ENCODE measurements at places on chromosomes 16 and 17. TPM values are rescaled to one million over a fixed set of nuclear protein-coding genes. Genes with fewer than 3 reads are reported as not detected.

Gene LGALS9B
- total RNA-seq: 0.94 TPM

- DNase-seq: no peak
- no peaks in the 10 kb centered on the region for H3K27me3 ChIP-seq
- H3K36me3 ChIP-seq: no peaks in the 10 kb centered on the region
- H3K4me3 ChIP-seq: no peak overlapping the region
Observed at GRCh38 chr17:60067871-60068270, 10.8 kb downstream of the HEATR6 start.

GRCh38 chr17:72684405-72685020 lies 408.0 kb downstream of the SLC39A11 start:
- no peaks in the 10 kb centered on the region for H3K36me3 ChIP-seq
- DNase-seq: no peak
- peak overlapping the region; percentile 20 for H3K27ac ChIP-seq
- no peak overlapping the region for H3K4me3 ChIP-seq
- H3K27me3 ChIP-seq: no peaks in the 10 kb centered on the region

Gene SLC35G6
- not detected for total RNA-seq

GRCh38 chr17:82219083-82219482 lies 6.4 kb upstream of the CCDC57 start:
- H3K27me3 ChIP-seq: no peaks in the 10 kb centered on the region
- peaks cover 93% of the 10 kb centered on the region for H3K4me1 ChIP-seq
- peak overlapping the region; percentile 30 for H3K4me3 ChIP-seq

DNA sequence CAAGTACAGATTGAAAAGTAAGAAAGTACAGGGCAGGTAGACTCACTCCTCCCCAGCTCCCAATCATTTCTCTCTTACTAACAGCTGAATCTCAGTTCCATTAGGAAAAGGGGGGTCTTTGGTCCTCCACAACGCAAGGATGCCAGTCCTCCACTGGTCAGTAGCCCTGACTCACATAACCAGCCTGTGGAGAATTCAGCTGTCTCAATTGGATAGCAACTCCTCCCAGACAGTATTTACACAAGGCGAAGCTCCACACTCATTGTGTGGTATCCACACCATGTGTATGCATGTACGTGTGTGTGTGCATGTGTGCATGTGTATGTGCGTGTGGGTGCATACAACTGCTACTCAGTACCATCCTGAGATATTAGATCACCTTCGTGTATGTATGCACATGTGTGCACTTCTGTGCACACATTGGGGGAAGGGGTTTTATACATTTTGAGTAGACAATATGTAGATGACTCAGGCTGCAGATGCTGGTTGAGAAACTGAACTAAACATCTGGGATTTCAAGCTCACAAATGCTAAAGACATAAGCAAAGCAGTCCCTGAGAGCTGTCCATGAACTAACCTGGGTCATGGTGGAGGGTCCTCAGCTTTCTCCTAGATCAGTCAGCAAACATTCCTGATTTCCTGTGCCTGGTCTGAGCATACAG lies 240.1 kb downstream of the SLC39A11 start:
- H3K4me1 ChIP-seq: no peaks in the 10 kb centered on the region
- H3K4me3 ChIP-seq: no peak overlapping the region
- no peak for DNase-seq
- no peaks in the 10 kb centered on the region for H3K27me3 ChIP-seq
- H3K36me3 ChIP-seq: no peaks in the 10 kb centered on the region

DNA sequence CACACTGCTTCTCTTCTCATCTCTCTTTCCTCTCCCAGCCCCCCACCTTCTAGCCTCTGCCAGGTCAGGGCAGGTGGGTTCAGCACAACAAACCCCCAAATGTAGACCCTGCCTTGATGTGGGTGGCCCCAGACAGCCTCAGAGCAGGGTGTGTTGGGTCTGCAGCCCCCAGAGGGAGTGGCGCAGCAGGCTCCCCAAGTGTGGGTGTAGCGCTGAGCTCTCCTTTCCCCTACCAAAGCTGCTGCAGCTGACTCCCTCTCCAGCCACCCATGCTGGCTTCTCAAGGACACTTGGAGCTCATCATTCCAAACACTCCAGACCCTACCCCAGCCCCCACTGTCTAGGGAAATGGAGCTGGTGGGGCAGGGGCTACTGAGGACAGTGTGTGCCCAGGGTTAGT lies 27.3 kb downstream of the NLRC3 start:
- DNase-seq: no peak
- H3K4me1 ChIP-seq: no peaks in the 10 kb centered on the region

Gene HS3ST4
- total RNA-seq: not detected

DNA sequence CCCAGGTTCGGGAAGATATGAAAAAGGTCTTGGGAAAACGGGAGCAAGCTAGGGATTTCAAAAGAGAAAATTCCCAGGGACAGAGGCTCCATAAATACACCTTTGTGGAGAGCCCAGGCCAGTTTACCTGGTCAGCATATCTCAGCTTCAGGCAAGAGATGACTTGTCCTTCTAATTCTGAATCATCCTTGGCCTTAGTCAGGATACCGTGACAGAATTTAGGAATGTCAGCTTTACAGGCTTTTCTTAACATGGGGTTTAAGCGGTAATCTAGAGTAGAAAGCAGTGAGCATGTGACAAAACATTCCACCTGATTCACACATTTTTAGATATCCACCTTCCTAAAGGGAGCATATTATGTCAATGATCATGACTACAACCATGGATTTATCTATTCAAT lies 41.1 kb upstream of the CLEC18B start:
- peaks cover 100% of the 10 kb centered on the region for H3K36me3 ChIP-seq
- no peak overlapping the region for H3K27ac ChIP-seq
- DNase-seq: no peak

GRCh38 chr17:562174-562573 lies 152.5 kb downstream of the VPS53 start:
- H3K36me3 ChIP-seq: peaks cover 59% of the 10 kb centered on the region
- H3K4me3 ChIP-seq: no peak overlapping the region
- H3K27me3 ChIP-seq: no peaks in the 10 kb centered on the region
- H3K27ac ChIP-seq: no peak overlapping the region

GRCh38 chr16:68190081-68190480 lies 45.8 kb downstream of the ESRP2 start:
- no peak overlapping the region for H3K27ac ChIP-seq
- H3K4me1 ChIP-seq: no peaks in the 10 kb centered on the region
- peaks cover 80% of the 10 kb centered on the region for H3K36me3 ChIP-seq
- no peaks in the 10 kb centered on the region for H3K27me3 ChIP-seq
- H3K4me3 ChIP-seq: no peak overlapping the region

- DNase-seq: no peak
- no peaks in the 10 kb centered on the region for H3K27me3 ChIP-seq
- H3K27ac ChIP-seq: peak overlapping the region; percentile 77
- no peaks in the 10 kb centered on the region for H3K36me3 ChIP-seq
- H3K4me1 ChIP-seq: peaks cover 35% of the 10 kb centered on the region
Observed at GRCh38 chr17:81328978-81329926, 34.1 kb upstream of the SLC38A10 start.

Gene SDR42E2
- total RNA-seq: 0.10 TPM

GRCh38 chr16:17362183-17362582 lies 108.6 kb downstream of the XYLT1 start:
- H3K27ac ChIP-seq: no peak overlapping the region
- H3K27me3 ChIP-seq: no peaks in the 10 kb centered on the region
- no peaks in the 10 kb centered on the region for H3K36me3 ChIP-seq
- no peak overlapping the region for H3K4me3 ChIP-seq

DNA sequence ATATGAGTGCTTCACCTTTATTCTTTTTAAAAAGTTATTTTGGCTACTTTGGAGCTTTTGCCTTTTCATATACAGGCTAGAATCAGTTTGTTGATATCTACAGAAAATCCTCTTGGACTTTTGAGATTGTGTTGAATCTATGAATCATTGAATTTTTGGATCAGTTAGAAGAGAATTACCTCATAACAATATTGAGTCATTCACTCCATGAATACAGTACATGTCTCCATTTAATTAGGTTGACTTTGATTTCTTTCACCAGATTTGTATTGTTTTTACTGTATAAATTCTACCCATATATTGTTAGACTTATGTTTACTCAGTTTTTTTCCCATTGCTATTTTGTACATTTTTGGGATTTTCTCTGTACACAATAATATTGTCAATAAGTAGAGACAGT lies 54.4 kb downstream of the TAOK1 start:
- no peak overlapping the region for H3K4me3 ChIP-seq
- DNase-seq: no peak
- H3K4me1 ChIP-seq: peaks cover 16% of the 10 kb centered on the region
- H3K36me3 ChIP-seq: peaks cover 11% of the 10 kb centered on the region
- H3K27me3 ChIP-seq: no peaks in the 10 kb centered on the region

GRCh38 chr17:76909971-76910760 lies 42.0 kb downstream of the MGAT5B start:
- no peaks in the 10 kb centered on the region for H3K4me1 ChIP-seq
- no peak overlapping the region for H3K4me3 ChIP-seq
- no peak overlapping the region for H3K27ac ChIP-seq

Gene TLE7
- total RNA-seq: not detected

- H3K27ac ChIP-seq: no peak overlapping the region
- H3K27me3 ChIP-seq: no peaks in the 10 kb centered on the region
- H3K4me1 ChIP-seq: no peaks in the 10 kb centered on the region
- no peak for DNase-seq
- H3K36me3 ChIP-seq: no peaks in the 10 kb centered on the region
Observed at GRCh38 chr17:74181341-74181740, 22.1 kb upstream of the RPL38 start.

Gene LGALS9
- 149 TPM for total RNA-seq

DNA sequence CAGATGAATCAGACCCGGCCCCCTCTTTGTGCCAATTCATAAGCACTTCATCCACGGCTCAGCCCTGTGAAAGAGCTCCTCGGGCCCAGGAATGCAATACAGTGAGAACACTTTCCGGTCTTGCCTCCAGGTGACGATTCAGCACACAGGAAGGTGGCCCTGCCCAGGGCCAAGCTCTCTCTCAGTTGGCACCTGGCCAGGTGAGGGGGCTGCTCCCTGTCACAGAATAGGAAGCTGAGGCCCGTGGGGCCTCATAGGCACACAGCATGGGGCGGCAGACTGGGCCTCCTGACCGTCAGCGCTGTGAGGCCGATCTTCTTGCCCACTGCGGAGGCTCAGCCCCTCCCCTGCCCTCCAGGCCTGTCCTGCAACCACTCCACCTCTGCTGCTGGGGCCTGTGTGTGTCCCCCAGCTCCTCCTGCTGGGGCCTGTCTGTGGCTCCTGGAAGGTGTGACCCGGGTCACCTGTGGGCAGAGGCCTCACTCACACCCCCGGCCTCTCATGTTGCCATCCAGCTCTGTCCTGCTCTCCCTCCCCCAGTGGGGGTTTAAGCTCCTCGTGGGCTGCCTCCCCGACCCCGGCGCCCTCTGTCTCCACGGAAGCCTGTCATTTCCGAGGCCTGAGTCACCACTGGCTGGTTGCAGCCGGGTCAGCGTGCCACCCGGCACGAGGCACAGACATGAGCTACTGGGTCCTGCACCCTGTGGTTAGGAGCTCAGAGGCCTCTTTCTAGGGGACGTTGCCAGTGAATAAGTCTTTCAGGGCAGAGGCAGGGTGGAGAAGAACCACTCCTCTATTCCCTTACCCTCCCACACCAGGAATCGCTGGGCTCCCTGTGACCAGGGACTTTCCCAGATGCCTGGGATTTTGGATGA lies 114.4 kb downstream of the SEC14L1 start:
- H3K36me3 ChIP-seq: no peaks in the 10 kb centered on the region
- DNase-seq: peak; percentile 87
- H3K27ac ChIP-seq: peak overlapping the region; percentile 67
- H3K27me3 ChIP-seq: no peaks in the 10 kb centered on the region

Measured in left lung (tissue), 14 donors.